IMR-90 (cell line): ENCODE measurements at places on chromosomes 2 and 18.
A peak's percentile ranks its signal among the peaks of the same experiment; 100 is the strongest.

DNA sequence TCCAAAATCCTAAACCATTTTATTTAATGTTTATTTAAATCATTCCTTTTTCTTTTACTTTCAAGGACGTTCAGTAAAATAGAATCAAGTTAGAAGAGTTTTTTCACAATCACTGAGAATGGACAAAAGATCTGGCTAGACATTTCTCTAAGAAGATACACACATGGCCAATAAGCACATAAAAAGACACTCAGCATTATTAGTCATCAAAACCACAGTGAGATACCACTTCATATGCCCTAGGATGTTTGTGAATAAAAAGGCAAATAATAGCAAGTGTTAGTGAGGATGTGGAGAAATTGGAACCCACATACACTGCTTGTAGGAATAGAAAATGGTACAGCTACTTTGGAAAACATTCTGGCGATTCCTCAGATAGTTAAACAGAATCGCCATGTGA is 76.1 kb downstream of the RHBDD1 start:
- no peaks in the 10 kb centered on the region for H3K27me3 ChIP-seq
- H3K4me3 ChIP-seq: no peak overlapping the region
- peaks cover 8% of the 10 kb centered on the region; the same call in 1 of the 2 replicates for H3K4me1 ChIP-seq
- DNase-seq: peak; percentile 74
- H3K36me3 ChIP-seq: 0 out of 2 replicates have a peak, but pooled peaks cover 1% of the 10 kb centered on the region
- no peak overlapping the region for H3K27ac ChIP-seq

DNA sequence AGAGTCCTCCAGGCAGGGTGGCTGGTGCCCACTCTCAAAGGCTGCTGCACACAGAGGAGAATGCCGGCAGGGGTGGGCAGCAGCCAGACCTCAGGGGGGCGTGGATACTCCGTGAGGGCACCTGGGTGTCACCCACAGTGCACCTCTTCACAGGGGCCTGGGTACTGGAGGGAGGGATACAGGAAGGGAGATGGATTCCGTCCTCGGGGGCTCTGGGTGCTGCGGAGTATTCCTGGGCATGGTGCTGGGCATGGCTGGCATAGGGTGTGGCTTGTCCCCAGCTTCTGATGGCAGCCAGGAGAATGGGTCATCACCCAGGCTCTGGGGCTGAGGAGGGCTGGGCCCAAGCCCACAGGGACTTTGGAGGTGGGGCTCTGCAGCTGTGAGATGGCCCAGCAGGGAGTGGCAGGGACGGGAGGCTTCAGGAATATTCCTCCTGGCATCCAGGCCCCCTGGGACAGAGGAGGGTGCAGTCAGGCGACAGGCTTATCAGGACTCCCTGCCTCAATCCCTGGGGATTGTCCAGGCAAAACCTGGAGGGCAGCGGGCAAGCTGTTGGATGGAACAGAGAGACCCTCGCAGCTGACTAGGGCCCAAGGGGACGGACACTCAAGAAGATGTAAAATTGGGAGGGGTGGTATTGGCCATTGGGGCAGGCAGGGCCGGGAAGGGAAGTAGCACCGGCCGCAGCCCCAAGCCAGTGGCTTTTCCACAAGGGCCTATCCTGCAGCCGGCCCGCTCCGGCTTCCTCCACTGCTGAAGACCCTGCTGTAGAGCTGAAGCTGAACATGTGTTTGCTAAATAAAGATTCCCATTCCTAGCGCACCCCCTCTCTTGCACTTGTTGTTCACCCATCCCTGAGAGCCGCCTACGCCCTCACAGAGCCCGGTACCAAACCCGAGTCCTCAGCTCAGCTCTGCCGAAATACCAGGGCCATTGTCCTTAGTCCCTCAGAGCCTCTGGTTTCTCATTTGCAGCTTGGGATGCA is 5.7 kb upstream of the KLHL30 start:
- H3K4me1 ChIP-seq: peaks cover 10% of the 10 kb centered on the region
- H3K27me3 ChIP-seq: no peaks in the 10 kb centered on the region
- no peak overlapping the region for H3K4me3 ChIP-seq
- no peaks in the 10 kb centered on the region for H3K36me3 ChIP-seq
- H3K27ac ChIP-seq: no peak overlapping the region

GRCh38 chr2:114056294-114057143 is 166.6 kb downstream of the ACTR3 start:
- DNase-seq: no peak
- H3K27ac ChIP-seq: no peak overlapping the region
- H3K27me3 ChIP-seq: no peaks in the 10 kb centered on the region; the same call in none of the 2 replicates
- H3K4me1 ChIP-seq: no peaks in the 10 kb centered on the region
- H3K36me3 ChIP-seq: no peaks in the 10 kb centered on the region

- no peak overlapping the region for H3K27ac ChIP-seq
- DNase-seq: peak; percentile 38
- H3K4me3 ChIP-seq: no peak overlapping the region
These were observed 14.2 kb downstream of the MTX2 start for GRCh38 chr2:176283291-176284068.

GRCh38 chr2:117170897-117171296 is 643.6 kb upstream of the DDX18 start:
- H3K4me3 ChIP-seq: no peak overlapping the region
- no peaks in the 10 kb centered on the region for H3K27me3 ChIP-seq
- no peaks in the 10 kb centered on the region for H3K4me1 ChIP-seq
- DNase-seq: no peak
- H3K36me3 ChIP-seq: no peaks in the 10 kb centered on the region

GRCh38 chr18:56026509-56026908 is 438.5 kb upstream of the TCF4 start:
- no peak for DNase-seq
- H3K4me3 ChIP-seq: no peak overlapping the region
- H3K36me3 ChIP-seq: no peaks in the 10 kb centered on the region
- no peaks in the 10 kb centered on the region; the same call in 1 of the 2 replicates for H3K4me1 ChIP-seq
- H3K27ac ChIP-seq: no peak overlapping the region

GRCh38 chr18:46567196-46567595 is 89.8 kb downstream of the LOXHD1 start:
- H3K4me3 ChIP-seq: no peak overlapping the region
- H3K27me3 ChIP-seq: no peaks in the 10 kb centered on the region
- no peak for DNase-seq
- no peaks in the 10 kb centered on the region for H3K4me1 ChIP-seq
- no peak overlapping the region for H3K27ac ChIP-seq

- no peaks in the 10 kb centered on the region for H3K36me3 ChIP-seq
- no peaks in the 10 kb centered on the region; the same call in 1 of the 2 replicates for H3K27me3 ChIP-seq
- no peak for DNase-seq
These were observed 5.5 kb upstream of the ITSN2 start for GRCh38 chr2:24365826-24366225.

GRCh38 chr18:59570101-59570775 is 127.0 kb downstream of the CCBE1 start:
- H3K27ac ChIP-seq: no peak overlapping the region
- no peaks in the 10 kb centered on the region for H3K36me3 ChIP-seq
- H3K4me1 ChIP-seq: peaks cover 13% of the 10 kb centered on the region; the same call in 1 of the 2 replicates
- DNase-seq: peak; percentile 18

DNA sequence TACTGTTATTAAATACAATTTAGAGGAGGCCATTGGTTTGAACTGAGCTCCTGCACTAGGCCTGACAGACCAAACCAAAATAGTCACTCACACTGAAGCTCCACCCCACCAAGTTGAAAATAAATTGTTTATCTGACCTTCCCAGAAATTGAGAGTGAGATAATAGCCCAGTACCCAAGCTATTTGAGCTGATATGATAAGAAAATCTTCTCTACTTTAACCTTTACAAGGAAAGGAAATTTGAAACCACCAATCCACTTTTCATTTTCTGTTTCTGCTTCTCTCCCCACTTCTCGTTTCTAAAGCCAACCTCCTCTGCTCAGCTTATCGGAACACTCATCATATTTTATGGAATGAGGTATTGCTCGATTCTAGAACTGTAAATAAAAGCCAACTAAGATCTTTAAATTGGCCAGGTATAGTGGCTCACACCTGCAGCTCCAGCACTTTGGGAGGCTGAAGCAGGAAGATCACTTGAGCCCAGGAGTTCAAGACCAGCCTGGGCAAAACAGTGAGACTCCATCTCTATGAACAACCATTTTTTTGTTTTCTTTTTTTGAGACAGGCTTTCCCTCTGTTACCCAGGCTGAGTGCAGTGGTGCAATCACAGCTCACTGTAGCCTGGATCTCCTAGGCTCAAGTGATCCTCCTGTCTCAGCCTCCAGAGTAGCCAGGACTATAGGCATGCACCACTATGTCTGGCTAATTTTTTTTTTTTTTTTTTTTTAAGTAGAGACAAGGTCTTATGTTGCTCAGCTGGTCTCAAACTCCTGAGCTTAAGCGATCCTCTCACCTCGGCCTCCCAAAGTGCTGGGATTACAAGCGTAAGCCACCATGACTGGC is 13.3 kb upstream of the GALM start:
- no peak overlapping the region for H3K27ac ChIP-seq
- H3K4me1 ChIP-seq: no peaks in the 10 kb centered on the region; the same call in 1 of the 2 replicates
- H3K36me3 ChIP-seq: no peaks in the 10 kb centered on the region
- H3K27me3 ChIP-seq: peaks cover 2% of the 10 kb centered on the region
- no peak for DNase-seq

- peaks cover 2% of the 10 kb centered on the region; the same call in 1 of the 2 replicates for H3K4me1 ChIP-seq
- H3K27ac ChIP-seq: no peak overlapping the region
- H3K36me3 ChIP-seq: no peaks in the 10 kb centered on the region
- no peak overlapping the region for H3K4me3 ChIP-seq
- no peaks in the 10 kb centered on the region for H3K27me3 ChIP-seq
- peak; percentile 40 for DNase-seq
These were observed 275.9 kb upstream of the TCF4 start for GRCh38 chr18:55863876-55864275.

DNA sequence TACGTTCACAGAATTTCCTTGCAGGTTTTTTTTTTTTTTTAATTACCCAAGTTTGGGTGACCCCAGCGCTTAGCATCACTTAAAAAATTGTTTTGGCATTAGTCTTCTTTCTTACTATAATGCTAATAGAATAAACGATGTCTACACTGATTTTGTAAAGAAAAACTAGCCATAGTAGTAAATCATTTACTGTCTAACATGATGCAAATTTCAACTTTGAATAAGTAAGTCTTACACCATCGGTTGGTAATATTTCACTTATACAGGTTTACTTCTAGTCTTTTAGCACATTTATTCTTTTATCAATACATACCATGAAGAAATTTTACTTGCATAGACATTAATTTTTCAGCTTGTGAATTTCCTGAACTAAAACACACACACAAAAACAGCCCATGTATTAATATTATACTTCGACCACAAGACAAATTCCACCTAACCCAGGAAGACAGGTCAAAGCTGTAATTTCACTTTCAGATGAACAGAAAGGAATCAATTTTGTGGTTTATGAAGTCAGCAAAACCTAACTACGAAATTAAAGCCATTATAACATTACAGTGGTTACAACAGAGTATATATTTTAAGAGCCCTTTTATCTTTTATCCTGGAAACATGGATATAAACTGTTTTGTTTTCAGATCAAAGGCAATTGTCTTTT is 1.9 kb downstream of the YES1 start:
- H3K4me3 ChIP-seq: no peak overlapping the region
- peaks cover 3% of the 10 kb centered on the region for H3K4me1 ChIP-seq
- H3K27me3 ChIP-seq: no peaks in the 10 kb centered on the region
- DNase-seq: no peak
- no peaks in the 10 kb centered on the region for H3K36me3 ChIP-seq

- no peaks in the 10 kb centered on the region for H3K36me3 ChIP-seq
- H3K27me3 ChIP-seq: peaks cover 90% of the 10 kb centered on the region
- no peak for DNase-seq
- H3K4me1 ChIP-seq: no peaks in the 10 kb centered on the region; the same call in 1 of the 2 replicates
These were observed 81.6 kb downstream of the CIB4 start for GRCh38 chr2:26559556-26559955.

GRCh38 chr18:23415515-23415914 is 37.6 kb upstream of the RIOK3 start:
- H3K27me3 ChIP-seq: no peaks in the 10 kb centered on the region
- H3K27ac ChIP-seq: no peak overlapping the region
- no peaks in the 10 kb centered on the region; the same call in 1 of the 2 replicates for H3K36me3 ChIP-seq
- H3K4me3 ChIP-seq: no peak overlapping the region
- no peak for DNase-seq

GRCh38 chr2:205675861-205676516 is 6.3 kb upstream of the NRP2 start:
- DNase-seq: peak; percentile 85
- no peaks in the 10 kb centered on the region for H3K36me3 ChIP-seq
- H3K27ac ChIP-seq: peak overlapping the region; percentile 59; the same call in 1 of the 2 replicates
- no peak overlapping the region for H3K4me3 ChIP-seq
- H3K4me1 ChIP-seq: peaks cover 4% of the 10 kb centered on the region

GRCh38 chr2:113114224-113114945 is 13.0 kb upstream of the IL1RN start:
- H3K4me3 ChIP-seq: no peak overlapping the region
- H3K27me3 ChIP-seq: peaks cover 10% of the 10 kb centered on the region; the same call in 1 of the 2 replicates
- DNase-seq: no peak
- H3K27ac ChIP-seq: no peak overlapping the region
- no peaks in the 10 kb centered on the region for H3K36me3 ChIP-seq
- no peaks in the 10 kb centered on the region for H3K4me1 ChIP-seq

GRCh38 chr2:187215532-187216240 is 232.4 kb downstream of the CALCRL start:
- H3K4me1 ChIP-seq: no peaks in the 10 kb centered on the region
- no peak overlapping the region for H3K27ac ChIP-seq
- no peaks in the 10 kb centered on the region for H3K27me3 ChIP-seq
- no peak for DNase-seq

GRCh38 chr2:75647771-75648170 is 1.2 kb downstream of the MRPL19 start:
- no peak overlapping the region for H3K27ac ChIP-seq
- H3K4me1 ChIP-seq: no peaks in the 10 kb centered on the region
- H3K4me3 ChIP-seq: peak overlapping the region; percentile 66; the same call in 1 of the 2 replicates

- no peaks in the 10 kb centered on the region for H3K36me3 ChIP-seq
- no peak overlapping the region for H3K27ac ChIP-seq
- H3K4me3 ChIP-seq: no peak overlapping the region
- no peaks in the 10 kb centered on the region for H3K27me3 ChIP-seq
These were observed 147.5 kb downstream of the RND3 start for GRCh38 chr2:150339951-150340350.

DNA sequence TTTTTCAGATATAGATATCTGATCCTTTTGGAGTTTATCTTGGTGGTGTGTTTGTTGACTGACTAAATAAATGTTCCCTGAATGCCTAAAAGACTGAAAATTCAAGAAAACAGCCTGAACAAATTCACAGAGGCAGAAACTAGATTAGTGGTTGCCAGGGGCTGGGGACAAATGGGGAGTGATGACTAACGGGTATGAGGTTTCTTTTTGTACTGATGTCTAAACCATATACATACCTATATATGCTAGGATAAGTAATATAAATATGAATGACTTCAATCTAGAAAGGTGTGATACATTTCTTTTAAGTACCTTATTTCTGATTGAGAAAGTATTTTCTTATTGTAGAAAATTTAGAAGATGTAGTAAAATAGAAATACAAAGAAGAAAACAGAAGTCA is 176.9 kb upstream of the PGAP1 start:
- no peaks in the 10 kb centered on the region for H3K36me3 ChIP-seq
- H3K27me3 ChIP-seq: no peaks in the 10 kb centered on the region
- H3K4me1 ChIP-seq: peaks cover 7% of the 10 kb centered on the region
- no peak overlapping the region for H3K27ac ChIP-seq

DNA sequence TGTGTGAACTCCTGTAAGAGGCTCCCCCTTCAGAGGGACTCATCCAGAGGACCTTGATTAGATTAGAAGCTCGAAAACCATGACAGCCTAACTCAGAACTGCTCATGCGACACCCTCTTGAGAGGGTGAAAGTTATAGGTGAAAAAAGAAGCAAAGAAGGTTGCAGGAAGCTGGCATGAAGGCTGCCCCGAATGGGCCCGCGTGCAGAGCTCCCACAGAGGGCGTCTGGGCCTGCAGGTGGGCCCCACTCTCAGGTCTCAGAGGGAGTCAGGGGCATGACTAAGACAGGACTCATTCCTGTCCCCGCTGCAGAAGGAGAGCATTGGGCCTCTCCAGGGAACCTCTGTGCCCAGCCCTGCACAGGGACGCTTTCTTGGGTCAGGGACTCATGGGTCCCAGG is 235.4 kb downstream of the EIPR1 start:
- DNase-seq: no peak
- H3K4me1 ChIP-seq: no peaks in the 10 kb centered on the region
- H3K27ac ChIP-seq: no peak overlapping the region
- no peak overlapping the region for H3K4me3 ChIP-seq
- H3K36me3 ChIP-seq: no peaks in the 10 kb centered on the region
- no peaks in the 10 kb centered on the region for H3K27me3 ChIP-seq
